ENCODE measurements at places on chromosomes 5 and 9.
A peak's percentile ranks its signal among the peaks of the same experiment; 100 is the strongest.

DNA sequence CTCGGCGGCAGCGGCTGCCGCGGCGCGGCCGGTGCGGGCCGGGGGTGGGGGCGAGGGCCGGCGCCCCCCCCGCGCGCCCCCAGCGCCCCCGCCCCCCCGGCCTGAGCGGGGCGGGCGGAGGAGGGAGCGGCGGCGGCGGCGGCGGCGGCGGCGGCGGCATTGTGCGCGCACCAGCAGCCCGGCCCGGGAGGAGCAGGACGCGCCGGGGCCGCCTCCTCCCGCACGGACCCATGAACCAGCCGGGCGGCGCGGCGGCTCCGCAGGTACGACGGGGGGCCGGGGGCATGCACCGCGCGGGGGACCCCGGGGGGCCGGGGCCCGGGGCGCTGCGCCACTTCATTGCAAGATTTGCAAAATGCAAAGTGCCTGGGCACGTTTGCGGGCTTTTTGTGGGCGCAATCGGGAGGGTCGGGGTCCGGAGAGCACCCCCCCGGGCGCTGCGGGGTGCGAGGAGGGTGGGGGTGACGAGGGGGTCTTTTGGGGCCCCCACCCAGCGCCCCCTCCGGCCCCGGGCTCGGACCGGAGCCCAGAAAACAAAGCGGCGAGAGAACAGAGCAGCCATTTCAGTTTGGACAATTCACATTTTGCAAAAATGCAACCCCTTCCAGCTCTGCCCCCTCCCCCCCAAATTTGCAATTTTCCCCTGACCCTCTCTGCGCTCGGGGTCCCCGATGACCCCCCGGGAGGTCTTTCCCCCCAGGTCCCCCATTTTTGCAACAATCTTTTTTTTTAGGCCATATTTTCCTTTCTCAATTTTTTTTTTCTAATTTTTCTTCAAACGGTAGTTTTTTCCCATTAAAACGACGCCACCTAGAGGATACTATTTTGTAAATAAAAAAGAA lies at the start of gene ZNF618:
TSS of gene ZNF618 (plus strand) at position 159 of the 842 bp plus-strand sequence. CDS start at position 231, 72 bp downstream.
- DNase-seq: peak; percentile 78

- DNase-seq: peak; percentile 23
Measured at GRCh38 chr9:81686614-81687520, 2.5 kb downstream of the TLE1 start.

DNA sequence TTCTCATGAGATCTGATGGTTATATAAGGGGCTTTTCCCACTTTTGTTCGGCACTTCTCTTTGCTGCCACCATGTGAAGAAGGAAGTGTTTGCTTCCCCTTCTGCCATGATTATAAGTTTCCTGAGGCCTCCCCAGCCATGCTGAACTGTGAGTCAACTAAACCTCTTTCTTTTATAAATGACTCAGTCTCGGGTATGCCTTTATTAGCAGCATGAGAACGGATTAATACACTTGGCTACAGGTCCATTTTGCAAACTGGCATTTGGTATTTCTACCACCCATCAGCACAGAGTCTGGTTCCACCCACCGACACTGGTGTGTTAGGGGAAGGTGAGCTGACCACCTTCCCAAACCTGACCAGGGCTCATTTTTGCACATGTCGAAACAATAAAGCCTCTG lies 47.9 kb upstream of the RARS1 start:
- no peak for DNase-seq

DNA sequence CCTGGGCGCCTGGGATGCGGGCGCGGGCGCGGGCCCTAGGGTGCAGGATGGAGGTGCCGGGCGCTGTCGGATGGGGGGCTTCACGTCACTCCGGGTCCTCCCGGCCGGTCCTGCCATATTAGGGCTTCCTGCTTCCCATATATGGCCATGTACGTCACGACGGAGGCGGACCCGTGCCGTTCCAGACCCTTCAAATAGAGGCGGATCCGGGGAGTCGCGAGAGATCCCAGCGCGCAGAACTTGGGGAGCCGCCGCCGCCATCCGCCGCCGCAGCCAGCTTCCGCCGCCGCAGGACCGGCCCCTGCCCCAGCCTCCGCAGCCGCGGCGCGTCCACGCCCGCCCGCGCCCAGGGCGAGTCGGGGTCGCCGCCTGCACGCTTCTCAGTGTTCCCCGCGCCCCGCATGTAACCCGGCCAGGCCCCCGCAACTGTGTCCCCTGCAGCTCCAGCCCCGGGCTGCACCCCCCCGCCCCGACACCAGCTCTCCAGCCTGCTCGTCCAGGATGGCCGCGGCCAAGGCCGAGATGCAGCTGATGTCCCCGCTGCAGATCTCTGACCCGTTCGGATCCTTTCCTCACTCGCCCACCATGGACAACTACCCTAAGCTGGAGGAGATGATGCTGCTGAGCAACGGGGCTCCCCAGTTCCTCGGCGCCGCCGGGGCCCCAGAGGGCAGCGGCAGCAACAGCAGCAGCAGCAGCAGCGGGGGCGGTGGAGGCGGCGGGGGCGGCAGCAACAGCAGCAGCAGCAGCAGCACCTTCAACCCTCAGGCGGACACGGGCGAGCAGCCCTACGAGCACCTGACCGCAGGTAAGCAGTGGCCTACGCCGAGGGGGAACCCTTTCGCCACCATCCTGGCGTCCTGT lies at the start of gene EGR1:
TSS of gene EGR1 (plus strand) at position 219 of the 864 bp plus-strand sequence. CDS start at position 502, 283 bp downstream.
- peak; percentile 98 for DNase-seq

DNA sequence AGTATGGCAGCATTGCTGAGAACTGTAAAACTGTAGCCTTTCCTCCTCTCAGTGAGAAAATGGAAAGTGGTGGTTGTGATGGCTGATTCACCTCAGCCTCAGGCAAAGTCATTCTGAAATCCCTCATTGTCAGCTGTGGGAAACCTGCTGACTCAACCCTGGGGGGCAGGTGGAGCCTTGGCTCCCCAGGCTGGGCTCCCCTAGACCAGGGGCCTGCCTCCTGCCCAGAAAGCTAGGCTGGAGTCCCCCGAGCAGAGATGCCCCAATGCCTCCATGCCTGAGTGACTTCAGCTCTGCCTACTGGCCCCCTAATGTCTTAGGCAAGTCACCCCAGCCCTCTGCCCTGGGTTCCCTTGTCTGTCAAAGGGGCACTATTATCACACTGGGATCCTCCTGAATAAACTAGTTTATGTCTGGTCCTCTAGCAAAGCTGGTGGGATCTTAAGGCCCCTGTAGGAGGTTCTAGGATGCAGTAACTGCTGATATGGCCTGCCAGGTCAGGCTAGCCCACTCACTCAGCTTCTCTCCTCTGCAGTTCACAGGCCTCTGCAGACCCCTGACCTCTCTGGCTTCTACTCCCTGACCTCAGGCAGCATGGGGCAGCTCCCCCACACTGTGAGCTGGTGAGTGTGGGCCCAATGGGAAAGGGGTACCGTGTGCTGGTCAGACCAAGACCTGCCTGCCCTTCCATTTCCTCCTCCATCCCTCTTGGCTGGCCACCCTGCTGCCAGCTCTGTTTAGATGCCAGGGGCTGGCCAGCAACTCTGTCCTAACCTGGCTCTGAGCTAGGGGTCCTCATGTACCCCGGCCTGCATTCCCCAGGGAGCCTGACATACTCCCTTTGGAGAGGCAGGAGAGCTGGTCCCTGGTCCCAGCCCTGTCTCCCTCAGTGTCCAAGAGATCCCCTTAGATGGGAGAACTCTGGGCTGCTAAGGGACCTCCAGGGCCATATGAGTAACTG lies 24.2 kb downstream of the TCF7 start:
- no peak for DNase-seq

- DNase-seq: no peak
Measured at GRCh38 chr9:16062542-16063240, 509.8 kb downstream of the CCDC171 start.

GRCh38 chr9:112069318-112070169 lies 105.6 kb downstream of the SUSD1 start:
- DNase-seq: no peak

DNA sequence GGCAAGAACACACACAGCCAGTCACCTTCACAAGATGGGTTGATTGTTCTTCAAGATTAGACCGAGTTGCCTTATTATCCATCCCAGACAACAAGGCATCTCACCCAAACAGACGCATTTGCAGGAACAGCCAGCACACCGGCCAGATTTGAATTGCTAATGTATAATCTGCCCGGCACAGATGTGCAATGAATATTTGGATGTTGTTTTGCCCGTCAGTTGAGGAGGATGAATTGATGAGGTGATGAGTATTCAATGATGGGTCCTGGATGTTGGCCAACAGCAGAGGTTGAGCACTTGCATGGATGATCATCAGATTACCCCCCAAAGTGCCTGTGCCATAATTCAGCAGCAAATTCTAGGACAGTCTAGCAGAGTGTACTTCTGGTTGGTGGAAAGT lies 20.1 kb downstream of the ALG2 start:
- no peak for DNase-seq
